ENCODE measurements at places on chromosomes 4 and X.

DNA sequence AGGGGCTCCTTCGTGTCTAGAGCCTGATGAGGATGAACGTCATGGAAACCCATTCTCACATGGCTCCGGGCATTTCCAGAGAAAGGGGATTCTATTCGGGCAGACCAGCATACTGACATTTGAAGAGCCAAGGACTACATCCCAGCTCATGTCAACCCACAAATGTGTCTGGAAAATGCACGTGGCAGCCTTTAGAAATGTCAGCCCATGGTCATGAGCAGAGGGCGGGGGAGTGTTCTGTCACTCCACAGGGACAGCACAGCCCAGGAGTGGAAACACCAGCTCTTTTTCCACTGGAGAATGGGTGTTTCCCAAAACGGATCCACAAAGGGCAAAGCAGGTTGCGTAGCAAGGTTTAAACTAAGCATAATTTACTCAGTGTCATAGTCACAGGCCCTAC, 207.0 kb downstream of the BCOR start:
- no peak for DNase-seq

DNA sequence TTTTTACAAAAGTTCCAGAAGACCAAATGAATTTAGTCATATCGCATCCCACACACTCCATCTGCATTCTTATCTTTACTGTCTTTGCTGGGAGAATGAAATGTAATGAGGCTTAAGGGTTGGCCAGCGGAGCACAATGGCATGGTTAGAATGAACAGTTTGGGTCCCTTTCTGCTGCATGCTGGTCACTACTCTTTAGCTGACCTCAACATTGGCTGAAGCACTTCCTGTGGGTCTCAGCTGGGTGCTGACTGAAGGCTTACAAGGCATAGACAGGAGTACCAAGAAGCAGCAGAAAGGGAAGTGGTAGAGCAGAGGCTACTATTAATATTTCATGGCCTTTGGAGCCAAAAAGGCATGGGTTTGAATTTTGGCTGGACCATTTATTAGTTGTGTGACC, 159.4 kb upstream of the GPC4 start:
- no peak for DNase-seq

- no peak for DNase-seq
Measured at GRCh38 chr4:140408974-140409373, 18.5 kb downstream of the CLGN start.

DNA sequence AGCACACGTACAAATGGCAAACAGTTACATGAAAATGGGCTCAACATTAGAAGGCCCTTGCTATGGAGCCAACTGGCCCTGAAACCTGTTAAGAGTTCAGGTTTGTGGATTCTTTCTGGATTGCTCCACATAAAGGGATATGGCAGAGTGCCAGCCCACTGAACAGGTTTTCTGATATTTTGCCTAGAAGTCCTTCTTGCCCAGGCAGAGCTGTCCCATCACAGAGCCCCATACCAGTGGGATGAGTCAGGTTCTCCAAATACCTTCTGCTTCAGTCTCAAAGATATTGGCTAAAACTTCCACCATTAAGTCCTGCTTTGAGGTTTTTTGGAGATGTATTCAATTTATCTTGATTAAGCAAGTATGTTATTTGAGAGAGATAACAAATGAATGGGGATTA, 146.8 kb upstream of the IL1RAPL2 start:
- DNase-seq = no peak

GRCh38 chr4:70225824-70226223, at the start of gene FDCSP:
TSS of gene FDCSP (plus strand) at chr4:70226124. CDS start at chr4:70231195, 5,071 bp downstream.
- DNase-seq = no peak

- no peak for DNase-seq
Measured at GRCh38 chrX:41449615-41450014, 2.5 kb downstream of the NYX start.

- DNase-seq = no peak
Measured at GRCh38 chr4:177974461-177974860, 532.2 kb upstream of the AGA start.

DNA sequence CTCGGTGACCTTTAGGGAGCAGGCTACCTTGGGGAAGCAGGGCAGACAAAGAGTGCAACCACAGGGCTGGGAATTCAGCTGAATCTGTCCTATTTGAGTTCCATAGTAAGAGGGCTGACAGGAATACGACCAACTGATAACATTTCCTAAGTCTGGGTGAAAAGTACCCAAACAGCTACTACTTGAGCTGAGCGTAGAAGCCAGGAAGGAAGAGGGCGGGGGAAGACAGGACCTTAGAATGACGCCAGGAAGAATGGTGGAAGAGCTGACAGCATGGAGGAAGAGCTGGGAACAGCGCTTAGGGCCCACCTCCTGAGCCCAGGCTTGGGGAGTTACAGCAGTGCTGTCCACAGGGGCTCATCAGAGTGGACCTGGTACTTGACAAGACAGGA, 14.4 kb downstream of the MECP2 start:
- DNase-seq = peak; percentile 77

- DNase-seq = no peak
Measured at GRCh38 chr4:9989918-9990635, 31.2 kb downstream of the SLC2A9 start.

- DNase-seq = no peak
Measured at GRCh38 chr4:110108422-110108821, 90.0 kb downstream of the ELOVL6 start.

DNA sequence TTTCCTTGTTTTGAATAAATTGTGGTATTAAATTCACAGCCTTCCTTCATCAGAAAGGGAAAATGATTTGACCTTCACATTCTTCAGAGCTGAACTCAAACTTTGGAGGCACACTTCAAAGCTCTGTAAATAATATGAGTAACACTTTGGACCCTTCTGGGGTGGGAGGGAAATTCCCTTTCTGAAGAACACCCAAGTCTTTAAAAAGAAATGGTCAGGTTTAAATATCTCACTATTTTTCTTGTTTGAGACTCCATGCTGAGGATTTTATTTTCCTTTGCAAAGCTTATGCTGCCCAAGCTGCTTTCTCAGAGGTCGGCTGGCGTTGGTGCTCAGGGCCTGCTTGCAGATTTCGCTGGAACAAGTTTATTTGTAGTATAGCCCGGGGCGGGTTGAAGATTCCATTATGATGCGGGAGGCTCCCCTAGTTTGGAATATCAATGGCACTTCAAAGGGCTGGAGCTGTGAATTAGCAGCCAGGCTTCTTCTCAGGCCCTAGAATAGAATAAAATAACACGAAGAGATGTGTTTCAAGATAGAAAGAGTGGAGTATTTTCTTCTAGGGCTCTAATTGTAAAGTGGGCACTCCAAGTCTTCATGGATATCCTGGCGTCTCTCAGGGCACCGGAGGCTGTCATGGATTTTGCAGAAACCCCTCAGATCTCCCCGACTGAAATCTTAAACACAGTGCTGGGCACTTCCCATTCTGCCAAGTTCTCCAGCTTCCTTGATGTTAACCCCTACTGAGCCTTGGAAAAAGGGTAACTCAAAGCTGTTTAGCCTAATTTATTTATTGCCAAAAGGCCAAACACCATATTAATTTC, 315.6 kb downstream of the GPAT3 start:
- no peak for DNase-seq

- DNase-seq = peak; percentile 11
Measured at GRCh38 chrX:41300758-41301437, 33.1 kb upstream of the DDX3X start.

DNA sequence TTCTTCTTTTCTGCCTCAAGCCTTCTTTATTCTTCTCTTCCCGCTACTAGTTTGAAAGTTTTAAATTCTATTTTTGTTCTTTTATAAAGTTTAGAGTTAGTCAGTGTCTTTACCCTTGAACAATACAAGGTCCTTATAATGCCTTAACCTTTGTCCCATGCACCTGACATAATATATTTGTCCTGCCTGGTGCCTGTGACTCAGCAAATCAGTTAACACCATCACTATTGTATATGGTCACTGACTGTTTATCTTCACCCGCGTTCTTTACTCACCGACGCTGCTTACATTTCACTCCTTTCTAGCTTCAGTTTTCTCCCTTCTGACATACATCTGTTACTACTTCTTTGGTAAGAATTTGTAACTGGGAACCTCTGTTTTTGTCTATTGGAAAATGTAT, 5.7 kb downstream of the SMIM20 start:
- DNase-seq = peak; percentile 53

DNA sequence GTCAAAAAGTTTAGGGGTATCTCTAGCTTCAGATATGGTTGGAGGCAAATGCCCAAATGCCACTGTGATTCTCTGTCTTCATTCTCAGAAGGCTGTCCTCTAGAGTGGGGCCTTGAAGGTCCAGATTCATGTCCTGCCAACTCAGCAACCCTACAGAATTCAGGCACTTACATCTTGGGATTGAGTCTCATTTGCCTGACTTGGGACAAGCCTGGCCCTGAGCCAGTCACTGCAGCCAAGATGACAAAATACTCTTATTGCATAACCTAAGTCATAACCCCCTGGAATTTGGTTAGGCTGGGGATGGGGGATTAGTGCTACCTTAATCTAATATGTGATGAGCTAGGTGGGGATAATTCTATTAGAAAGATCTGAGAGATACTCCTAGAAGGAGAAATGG, 100.5 kb downstream of the AREG start:
- peak; percentile 54 for DNase-seq

- DNase-seq = no peak
Measured at GRCh38 chr4:89114100-89114499, 2.8 kb downstream of the TIGD2 start.

GRCh38 chr4:162234595-162234994, 70.8 kb upstream of the FSTL5 start:
- no peak for DNase-seq

- DNase-seq = no peak
Measured at GRCh38 chr4:41750626-41751448, 2.3 kb upstream of the PHOX2B start.

- DNase-seq = no peak
Measured at GRCh38 chr4:181261279-181261678, 981.9 kb upstream of the TENM3 start.

- DNase-seq = no peak
Measured at GRCh38 chr4:112156112-112156511, 10.9 kb downstream of the FAM241A start.

GRCh38 chr4:40421839-40422708, 86.9 kb downstream of the CHRNA9 start:
- DNase-seq = no peak

GRCh38 chrX:129693354-129693753, 38.6 kb upstream of the APLN start:
- DNase-seq = no peak

DNA sequence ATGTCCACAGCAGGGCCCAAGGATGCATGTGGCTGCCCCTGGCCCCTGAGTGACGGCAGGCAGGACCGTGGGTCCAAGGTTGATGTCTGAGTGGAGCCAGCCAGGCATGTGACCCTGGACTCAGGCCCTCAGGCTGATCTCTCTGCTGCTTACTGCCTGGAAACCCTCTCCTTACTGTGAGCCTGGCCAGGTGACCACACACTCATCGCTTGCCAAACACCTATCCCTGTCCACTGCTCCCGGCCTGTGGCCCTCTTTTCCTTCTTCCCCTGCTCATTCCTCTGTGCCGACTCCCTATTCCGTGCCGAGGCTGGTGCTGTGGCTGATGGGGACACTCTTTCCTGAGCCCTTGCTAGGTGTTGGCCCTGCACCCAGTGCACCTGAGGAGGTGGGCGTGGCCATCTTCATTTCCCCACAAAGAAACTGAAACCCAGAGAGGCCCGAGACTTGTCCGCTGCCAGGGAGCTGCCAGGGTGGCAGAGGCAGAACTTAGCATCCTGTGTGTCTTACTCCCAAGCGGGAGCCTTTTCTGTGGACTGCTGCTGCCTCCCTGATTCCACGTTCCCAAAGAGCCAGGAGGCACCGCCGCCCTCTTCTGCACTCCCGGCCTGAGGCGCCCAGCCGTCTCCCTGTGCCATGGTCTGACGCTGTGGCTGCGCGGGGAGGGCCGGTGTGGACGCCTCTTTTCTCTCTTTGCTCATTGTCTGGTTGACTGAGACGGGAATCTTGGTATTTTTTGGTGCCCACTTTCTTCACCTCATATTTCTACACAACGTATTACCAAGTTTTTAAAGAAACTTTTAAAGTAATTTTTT, 11.2 kb upstream of the RNF4 start:
- DNase-seq = no peak

DNA sequence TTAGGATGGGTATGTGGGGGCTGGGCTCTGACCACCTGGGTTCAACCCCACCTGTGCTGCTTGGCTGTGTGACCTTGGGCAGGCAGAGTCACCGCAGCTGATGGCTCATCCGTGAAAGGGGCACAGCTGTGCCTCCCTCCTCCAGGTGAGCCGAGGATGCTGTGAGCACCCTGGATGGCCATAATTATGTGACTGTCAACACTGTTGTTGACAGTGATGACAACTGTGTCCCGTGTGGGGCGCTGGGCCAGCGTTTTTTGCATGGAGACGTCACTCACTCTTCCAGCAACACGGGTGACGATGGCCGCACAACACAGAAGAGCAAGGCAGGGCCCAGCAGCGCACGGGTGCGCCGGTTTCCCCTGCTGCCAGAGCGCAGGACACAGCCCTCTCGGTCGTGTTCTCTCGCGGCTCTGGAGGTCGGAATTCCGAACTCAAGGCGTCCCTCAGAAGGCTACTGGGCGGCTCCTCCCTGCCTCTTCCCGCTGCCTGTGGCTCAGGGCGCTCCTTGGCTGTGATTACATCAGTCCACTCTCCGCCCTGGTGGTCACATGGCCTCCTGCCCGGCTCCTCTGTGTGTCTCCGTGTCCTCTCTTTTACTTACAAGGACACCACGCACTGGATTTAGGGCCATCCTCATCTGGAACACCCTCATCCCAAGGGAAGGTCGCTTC, 1.3 kb downstream of the SH3TC1 start:
- DNase-seq = peak; percentile 78

DNA sequence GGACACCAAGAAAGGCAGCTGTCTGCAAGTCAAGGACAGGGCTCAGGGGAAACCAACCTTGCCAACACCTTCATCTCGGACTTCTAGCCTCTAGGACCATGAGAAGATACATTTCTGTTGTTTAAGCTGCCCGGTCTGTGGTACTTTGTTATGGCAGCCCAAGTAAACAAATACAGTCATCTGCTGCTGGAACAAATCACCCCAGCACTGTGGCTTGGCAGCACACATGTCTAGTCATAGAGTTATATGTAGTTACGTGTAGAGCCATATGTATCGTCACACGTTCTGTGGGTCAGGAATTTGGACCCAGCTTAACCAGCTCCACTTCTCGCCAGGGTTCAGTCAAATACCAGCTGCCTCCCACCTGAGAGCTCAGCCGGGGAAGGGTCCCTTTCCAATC, 2.5 kb downstream of the HTT-AS start:
- no peak for DNase-seq

GRCh38 chr4:924107-925096, 7.7 kb downstream of the GAK start:
- peak; percentile 64 for DNase-seq

- no peak for DNase-seq
Measured at GRCh38 chr4:183729069-183729406, 69.9 kb downstream of the TRAPPC11 start.

DNA sequence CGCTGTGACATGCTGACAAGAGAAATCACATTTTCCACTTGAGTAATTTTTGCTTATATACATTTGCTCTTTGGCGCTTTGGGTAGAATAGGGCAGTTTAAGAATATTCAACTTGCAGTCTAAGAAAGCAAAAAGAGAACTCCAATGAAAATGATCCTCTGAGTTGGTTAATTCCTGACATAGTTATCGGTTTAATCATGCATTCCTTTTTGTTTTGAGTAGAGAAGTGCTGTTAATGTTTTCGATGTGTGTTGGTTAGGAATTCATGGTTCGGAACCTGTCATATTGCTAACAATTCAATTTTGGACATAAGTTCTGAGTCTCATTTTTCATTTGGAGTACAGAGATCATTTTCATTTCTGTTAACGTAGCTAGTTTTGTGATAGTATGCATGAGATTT, 700.6 kb upstream of the PITX2 start:
- DNase-seq = no peak

Measured in dermis blood vessel endothelial cell (primary cell).